ENCODE measurements at places on chromosomes 7 and 10.

GRCh38 chr10:97842656-97843280 lies 6.9 kb upstream of the GOLGA7B start:
- no peak for DNase-seq

GRCh38 chr7:128743112-128743772 lies 4.1 kb downstream of the CALU start:
- no peak for DNase-seq

DNA sequence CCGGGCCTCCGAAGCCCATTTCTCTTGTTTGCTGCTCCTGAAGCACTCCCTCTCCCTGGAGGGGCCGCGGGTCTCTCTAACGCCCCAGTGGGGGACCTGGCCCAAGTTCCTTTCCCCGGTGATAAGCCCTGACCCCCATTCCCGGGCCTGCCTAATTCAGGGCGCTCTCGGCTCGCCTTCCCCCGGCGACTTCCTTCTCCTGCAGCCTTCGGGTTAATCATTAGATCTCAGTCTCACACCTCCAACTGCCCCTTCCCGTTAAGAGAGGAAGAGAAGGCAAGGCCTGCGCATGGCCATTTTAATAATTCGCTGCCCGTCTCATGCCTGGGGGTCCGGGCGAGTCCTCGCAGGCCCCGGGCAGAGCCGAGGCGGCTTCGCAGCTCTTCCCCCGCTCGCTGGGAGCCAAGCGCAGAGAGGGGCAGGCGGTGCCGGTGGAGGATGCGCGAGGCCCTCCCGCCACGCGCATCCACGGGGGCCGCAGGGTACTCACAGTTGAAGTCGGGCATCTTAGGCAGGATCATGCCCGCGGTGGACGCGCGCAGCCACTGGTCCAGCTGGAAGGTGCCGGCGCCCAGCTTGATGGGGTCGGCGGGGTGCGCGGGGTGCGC lies 1.2 kb downstream of the MNX1 start:
- DNase-seq = no peak

GRCh38 chr10:77105761-77106221 lies 531.8 kb downstream of the KCNMA1 start:
- DNase-seq = peak; percentile 84

- no peak for DNase-seq
Measured at GRCh38 chr7:132004529-132004928, 448.1 kb upstream of the PODXL start.

- no peak for DNase-seq
Measured at GRCh38 chr7:44629829-44630522, 23.5 kb downstream of the OGDH start.

DNA sequence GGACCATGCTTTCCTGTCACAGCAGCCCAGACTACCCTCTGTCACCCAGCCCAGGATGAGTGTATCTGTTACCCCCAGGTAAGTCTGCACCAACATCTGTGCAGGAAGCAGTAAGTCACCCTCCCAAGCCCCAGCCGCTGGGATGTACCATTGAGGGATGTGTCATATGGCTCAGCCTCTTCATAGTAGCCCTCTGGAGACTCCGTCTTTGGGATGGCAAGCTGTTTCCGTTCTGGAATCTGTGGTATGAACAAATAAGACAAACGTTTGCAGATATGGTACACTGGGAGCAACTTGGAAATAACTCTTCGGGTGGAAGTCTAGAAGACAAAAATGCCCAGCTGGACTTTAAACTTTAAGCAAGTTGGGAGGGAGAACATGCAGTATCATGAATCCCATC lies 81.3 kb downstream of the AFAP1L2 start:
- DNase-seq = no peak

DNA sequence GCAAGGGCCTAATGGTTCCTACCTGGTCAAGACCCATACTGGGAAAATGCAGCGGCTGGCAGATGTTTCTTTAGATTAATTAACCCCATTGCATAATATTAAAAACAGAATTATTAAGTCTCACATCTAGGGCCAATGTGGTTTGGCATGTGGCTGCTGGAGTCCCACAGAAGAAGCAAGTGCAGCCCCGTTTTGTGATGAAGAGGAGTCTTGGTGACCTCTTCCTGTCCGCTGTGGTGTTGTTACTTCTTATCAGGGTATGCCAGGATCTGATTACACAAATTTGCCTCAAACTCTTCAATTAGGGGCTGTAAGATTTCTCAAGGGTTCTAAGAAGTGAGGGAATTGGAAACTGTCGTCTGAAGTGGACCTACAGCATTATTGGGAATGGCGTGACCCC lies 240.3 kb downstream of the SEC23IP start:
- no peak for DNase-seq

DNA sequence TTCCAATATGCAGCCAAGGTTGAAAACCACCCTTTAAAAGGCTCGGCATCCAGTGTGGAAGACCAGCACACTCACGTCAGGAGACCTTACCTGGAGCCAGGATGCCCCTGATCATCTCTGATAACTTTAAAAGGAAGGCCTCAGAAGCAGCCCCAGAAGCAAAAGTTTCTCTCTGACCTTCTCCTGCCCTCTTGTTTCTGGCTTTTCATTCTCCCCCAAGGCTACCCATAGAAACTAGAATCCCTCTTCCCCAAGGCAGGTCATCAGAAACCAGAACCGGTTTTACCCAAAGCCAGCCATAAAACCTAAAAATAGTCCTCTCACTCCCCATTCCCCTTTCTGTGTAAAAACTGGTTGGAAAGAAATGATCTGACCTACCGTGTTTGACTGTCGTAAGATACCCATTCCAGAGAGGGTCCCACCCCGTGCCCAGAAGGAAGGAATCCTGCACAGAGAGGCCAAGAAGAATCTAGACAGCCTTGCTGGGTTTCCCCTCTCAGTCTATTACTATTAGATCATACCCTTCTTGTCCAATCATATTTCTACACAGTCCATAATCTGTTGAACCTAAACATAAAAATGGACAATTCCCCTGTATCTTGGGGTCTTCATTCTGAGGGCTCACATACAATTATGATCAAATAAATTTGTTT lies 17.5 kb upstream of the TSPAN14 start:
- no peak for DNase-seq

GRCh38 chr7:115987486-115987885 lies 43.1 kb downstream of the TFEC start:
- DNase-seq = no peak

DNA sequence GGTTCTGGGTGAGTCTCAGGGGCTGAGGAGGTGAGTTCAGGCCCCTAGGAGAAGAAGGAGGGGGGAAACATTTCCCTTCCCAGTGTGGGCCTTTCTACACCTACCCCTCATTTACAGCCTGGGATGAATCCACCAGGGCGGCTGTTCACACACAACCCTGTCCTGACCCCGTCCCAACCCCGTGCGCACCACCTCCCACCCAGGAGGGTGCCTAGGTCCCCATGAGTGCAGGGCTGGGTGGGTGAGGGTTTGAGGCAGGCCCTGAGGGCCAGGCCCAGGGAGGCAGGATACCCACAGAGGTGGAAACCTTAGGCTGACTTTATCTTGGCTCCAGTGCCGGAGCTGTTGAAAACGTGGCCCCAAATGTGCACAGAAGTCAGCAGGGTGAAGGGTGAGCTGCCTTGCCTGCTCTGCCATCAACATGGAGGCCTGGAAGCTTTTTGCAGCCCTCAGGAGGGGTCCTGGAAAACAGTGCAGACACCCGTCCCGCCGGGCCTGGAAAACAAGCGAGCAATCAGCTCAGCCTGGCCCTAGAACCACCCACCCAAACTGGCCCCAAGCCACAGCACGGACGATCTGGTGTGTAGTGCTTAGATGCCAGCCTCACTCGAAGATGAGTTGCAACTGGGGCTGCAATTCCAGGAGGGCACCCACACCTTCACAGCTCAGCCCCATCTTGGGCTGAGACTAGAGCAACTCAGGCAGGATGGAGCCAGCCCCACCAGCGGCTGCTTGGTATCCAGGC lies 9.3 kb upstream of the RET start:
- DNase-seq = no peak

- no peak for DNase-seq
Measured at GRCh38 chr10:20970708-20971107, 73.6 kb upstream of the NEBL start.

GRCh38 chr10:33016988-33017387 lies 59.0 kb upstream of the ITGB1 start:
- DNase-seq = no peak

DNA sequence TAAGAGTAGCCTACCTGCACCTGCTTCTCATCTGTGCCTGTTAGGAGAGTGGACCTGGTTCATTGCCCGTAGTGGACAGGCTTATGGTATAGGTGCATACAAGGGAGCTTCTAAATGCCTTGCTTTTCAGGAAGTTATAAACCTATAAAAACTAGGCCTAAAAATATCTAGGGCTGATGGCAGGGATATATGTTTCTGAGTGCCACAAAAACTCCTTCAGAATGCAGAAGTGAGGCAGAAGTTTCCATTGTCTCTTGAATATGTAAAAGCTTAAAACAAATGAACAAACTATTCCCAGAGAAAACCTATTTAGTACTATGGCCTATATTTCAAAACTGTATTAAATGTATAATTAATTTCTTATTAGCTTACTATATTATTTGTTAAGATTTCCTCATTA lies 91.8 kb downstream of the RNLS start:
- no peak for DNase-seq

DNA sequence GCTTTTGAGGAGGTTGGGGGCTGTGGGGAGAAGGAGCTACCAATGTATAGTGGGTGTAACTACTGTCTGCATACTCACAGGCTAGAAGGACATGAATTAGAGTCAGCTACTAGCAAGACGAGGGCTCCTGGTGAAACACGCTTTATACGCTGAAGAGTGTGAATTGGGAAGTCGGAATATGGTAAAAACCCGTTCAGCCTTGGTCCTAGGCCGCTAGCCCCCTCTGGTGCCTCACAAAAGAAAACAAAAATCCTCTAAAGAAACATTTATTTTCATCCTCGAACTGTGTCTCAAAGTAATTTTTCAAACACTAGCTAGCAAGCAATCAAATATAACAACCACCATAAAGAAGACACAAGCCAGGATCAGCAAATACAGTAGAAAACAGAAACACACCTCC lies 338.1 kb upstream of the SEMA3C start:
- no peak for DNase-seq

DNA sequence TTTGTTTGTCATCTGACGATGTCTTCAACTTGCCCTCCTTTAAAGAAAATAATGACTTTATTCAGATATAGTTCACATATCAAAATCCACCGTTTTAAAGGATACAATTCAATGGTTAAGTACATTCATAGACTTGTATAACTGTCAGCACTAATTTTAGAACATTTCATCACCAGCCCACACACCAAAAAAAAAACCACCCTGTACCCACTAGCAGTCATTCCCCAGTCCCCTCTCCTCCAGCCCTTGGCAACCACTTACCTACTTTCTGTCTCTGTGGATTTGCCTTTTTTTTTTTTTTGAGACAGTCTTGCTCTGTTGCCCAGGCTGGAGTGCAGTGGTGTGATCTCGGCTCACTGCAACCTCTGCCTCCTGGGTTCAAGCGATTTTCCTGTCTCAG lies 5.3 kb upstream of the HILPDA start:
- DNase-seq = no peak

- DNase-seq = no peak
Measured at GRCh38 chr7:30969604-30969970, 5.8 kb downstream of the GHRHR start.

- no peak for DNase-seq
Measured at GRCh38 chr7:149071182-149071635, 19.3 kb downstream of the ZNF786 start.

GRCh38 chr10:132429281-132430230 lies 32.6 kb downstream of the PWWP2B start:
- no peak for DNase-seq

DNA sequence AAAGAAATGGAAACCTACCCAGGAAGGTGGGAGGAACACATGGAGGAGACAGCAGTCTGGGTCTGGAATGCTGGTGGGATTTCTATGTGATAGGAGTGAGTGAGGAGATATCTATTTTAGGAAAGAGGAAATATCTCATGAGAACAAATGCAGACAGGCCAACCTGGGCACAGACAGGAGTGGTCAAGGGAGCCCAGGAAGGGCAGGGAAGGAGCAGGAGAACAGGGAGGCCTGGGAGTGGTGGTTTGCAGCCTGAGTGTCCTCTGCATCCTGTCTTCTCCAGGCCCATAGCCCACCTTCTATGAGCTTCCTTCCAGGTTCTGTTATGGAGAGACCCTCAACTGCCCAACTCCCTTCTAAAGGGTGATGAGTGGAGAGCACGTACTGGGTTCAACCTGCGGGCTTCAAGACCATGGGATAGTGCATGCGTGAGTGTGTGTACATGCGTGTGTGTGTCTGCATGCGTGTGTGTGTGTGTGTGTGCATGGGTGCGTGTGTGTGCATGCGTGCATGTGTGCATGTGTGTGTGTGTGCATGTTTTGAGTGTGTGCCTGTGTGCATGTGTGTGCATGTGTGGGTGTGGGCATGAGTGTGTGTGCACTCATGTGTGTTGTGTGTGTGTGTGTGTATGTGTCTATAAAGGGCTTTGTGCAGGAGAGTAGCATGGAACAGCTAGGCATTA lies 200.1 kb downstream of the CXCL12 start:
- DNase-seq = no peak

DNA sequence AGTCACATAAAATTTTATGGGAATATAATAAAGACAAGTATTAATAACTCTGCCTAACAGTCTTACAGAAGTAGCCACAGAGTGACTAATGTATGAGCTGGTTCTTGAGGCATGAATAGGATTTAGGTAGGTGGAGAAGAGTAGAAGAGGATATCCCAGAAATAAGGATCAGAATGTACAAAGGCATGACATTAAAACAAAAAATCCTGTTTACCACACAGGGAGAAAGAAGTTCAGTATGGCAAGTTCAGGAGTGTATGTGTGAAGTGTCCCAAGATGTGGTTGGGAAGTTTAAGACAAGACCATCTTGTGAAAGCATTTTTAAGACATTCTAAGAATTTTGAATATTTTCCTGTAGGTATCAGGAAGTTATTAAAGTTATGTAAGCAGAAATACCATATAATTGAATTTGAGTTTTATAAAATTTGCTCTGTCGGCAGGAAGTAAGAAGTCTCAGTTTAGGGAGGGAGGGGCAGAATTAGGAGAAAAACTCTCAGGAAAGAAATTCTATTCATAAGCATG lies 64.7 kb upstream of the CAV2 start:
- DNase-seq = no peak

- no peak for DNase-seq
Measured at GRCh38 chr10:95422233-95422632, 131.4 kb upstream of the PDLIM1 start.

DNA sequence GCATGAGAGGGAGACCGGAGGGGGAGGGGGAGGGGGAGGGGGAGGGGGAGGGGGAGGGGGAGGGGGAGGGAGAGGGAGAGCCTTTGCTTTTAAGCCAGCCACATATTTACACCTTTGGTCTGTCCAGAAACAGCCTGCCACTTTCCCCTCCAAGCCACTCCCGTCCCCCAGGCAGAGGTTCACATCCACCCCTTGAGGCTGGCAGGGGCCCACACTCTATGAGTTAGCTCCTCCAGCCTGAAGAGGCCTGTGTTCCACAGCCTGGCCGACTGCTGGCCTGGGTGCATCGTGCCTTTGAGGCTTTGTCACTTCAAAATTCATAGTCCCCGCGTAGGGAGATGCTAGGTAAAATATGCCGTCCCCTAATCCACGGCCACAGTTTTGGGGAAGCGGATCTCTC lies 16.5 kb downstream of the ADAMTS14 start:
- no peak for DNase-seq

Data from AG09319 (cell line).